ENCODE measurements at places on chromosomes 4 and X.

GRCh38 chr4:82293304-82293703 is 80.5 kb downstream of the HNRNPD start:
- peak; percentile 53 for DNase-seq

DNA sequence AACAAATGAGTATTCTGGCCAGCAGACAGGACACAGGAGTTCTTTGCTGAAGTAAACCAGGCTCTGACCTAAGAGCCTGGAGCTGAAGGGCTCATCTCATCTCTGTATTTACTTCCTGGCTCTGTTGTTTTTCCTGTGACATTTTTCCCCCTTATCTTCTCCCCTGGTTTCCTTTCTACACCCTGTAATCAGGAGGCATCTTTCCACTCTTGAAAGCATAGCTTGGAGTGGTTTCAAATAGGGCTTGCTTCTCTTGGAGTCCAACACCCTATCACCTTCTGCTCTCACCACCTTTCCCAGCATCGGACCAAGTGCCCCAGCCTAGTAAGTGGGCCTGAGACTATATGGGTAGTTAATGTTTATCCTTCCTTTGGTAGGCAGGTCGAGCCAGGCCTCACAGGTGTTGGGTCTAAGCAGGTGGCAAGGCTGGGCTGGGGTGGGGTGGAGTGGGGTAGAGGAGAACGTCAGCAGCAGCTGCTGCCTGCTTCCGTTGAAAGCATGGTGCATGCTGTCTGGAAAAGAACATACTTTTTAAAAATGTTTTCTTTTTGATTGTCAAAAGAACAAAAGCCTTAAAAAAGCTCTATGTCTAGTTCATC is 1.2 kb downstream of the DRP2 start:
- DNase-seq, result no peak

- DNase-seq, result no peak
Observed at GRCh38 chr4:2457481-2458295, 11.2 kb upstream of the RNF4 start.

DNA sequence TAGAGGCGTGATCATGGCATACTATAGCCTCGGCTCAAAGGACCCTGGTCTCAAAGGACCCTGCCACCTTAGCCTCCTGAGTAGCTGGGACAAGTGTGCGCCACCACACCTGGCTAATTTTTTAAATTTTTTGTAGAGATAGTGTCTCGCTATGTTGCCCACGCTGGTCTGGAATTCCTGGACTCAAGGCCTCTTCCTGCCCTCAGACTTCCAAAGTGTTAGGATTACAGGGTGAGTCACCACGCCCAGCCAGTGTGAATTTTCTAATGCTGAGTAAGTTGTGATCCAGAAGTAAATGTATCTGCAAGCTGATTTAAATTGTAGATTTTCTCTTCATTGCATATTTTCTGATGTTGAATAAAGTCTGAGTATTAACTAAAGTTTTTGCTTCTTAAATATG is 2.6 kb upstream of the ZNF674 start:
- no peak for DNase-seq

- no peak for DNase-seq
Observed at GRCh38 chr4:108004646-108005045, 15.0 kb downstream of the HADH start.

DNA sequence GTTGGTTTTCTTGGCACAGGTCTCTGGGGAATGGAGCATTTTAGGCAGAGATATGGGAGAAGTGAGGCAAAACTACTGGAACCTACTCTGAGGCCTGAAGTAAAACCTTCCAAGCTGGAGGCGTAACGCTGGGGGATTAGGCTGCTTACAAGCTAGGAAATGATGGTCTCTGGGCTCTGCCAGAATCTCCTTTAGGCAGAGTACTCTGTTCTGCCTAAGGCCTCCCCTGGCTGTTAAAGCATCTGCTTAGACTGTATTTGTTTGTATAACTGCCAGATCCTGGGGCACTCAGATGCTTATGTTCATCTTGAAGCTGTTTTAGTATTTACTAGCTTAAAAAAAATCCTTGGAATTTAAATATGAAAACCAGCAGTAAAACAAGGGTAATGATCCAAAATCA is 822.2 kb downstream of the RPA4 start:
- no peak for DNase-seq

- DNase-seq, result no peak
Observed at GRCh38 chr4:149836546-149836945, 20.9 kb upstream of the IQCM start.

DNA sequence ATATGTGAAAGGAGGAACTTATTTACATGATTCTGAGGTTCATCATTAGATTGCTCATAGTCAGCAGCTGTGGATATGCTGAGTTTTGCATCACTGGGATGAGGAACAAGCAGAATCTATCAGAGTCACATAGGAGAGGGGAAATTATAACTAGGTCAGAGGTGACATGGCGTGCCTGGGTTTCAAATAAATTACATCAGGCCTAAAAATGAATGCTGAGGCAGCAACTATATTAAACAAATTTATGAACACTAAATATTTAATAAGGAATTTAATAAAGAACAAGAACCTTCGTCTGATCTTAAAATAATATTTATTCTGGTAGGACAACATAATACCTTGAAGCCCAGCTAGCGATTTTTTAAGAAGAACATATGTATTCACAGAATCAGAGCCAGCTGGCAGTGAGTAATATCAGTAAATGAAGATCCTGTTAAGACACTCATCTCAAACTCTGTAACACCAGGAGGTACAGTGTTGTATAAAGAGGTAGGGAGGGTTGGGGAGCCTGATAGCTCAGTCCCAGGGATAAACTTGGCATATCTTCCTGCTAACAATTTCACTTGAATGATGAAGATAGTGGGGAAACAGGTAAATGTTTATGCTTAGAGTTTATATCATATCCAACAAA is 60.9 kb upstream of the HS3ST1 start:
- peak; percentile 95 for DNase-seq

DNA sequence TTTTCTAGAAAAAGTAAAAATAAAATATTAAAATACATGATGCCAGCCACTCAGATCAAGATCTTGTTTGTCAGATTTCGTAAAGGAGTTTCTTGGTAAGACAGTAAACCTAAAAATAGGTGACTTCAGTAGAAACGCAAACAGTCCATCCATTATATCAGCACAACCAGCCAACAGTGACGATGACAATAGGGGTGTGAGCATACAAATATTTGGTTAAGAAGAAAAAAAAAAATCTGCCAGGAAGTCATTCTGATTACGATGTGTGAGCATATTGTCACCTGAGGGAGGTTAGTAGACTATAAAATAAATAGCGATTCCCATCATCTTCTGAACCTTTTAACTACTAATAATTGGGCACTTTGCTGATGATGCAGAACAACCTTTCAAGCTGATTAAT is 37.6 kb downstream of the SLC7A11 start:
- DNase-seq, result no peak

- no peak for DNase-seq
Observed at GRCh38 chr4:118296729-118297128, 56.1 kb downstream of the PRSS12 start.

DNA sequence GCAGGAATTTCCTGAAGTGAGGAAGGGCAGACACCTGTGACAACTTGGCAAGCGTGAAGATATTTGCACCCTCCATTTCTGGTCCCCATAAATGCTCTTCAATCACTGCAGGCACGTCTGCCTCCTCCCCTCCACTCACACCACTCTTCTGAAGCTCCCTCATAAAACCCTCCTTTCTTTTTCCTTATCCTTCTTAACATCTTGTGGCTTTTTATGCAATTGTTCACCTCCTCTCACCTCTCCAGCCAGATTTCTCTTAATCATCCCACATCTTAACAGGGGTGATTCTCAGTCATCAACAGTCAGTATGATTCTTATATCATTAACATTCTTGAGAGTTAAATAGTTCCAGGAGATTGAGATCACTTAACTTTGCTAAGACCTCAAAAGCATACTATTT is 277.4 kb downstream of the SPRY1 start:
- no peak for DNase-seq

DNA sequence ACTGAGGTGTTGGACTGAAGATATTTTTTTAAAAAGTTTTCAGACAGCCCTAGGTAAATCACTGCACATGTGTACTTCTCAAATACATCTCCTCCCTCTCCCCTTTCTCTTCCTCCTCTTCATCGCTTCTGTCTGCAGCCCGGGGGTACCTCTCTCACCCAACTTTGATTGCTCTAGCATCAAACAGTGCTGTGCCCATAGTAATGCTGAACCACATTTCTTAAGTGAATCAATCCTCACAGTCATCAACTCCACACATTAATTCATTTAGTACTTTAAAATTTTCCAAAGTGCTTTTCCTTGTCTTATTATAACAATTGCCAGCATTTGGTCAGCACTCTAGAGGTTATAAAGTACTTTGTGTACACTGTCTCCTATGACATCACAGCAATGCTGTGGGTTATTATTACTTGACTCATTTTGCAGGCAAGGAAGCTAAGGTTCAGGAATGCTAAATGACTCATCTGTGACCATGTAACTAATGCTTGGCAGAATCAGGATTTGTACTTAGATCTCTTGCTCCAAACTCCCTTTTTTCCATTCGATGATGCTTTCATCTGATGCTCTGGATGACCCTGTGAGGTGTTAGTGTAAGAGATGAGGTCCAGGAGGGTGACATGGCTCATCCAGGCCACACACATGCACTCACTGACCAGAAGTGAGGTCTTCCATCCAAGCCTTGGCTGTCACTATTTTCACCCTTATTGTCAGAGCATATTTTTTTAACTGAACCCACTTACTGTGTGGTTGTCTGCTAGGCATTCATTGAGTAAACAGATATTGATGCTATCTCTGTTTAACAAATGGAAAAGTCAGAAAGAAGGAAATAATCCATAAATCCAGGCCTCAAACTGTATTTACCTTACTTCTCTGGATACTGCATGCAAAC is 58.8 kb downstream of the RHOH start:
- DNase-seq, result peak; percentile 66

DNA sequence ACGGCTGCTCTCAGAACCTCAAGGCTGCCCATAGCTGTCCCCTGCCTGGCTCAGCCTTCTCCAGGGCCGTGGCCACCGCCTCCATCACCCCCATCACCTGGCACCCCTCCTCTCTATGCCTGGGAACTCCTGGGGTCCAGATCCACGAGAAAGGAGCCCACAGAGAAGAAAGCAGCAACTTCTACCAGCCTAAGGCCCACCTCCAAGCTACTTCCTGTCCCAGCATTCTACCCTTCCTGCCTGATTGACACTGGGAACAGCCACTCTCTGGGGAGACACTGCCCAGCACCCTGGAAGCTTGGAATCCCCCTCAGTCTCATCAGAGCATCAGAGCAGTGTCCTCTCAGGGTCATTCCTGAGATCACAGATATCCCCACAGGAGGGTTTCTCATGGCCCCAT is 36.9 kb upstream of the PROM1 start:
- no peak for DNase-seq

DNA sequence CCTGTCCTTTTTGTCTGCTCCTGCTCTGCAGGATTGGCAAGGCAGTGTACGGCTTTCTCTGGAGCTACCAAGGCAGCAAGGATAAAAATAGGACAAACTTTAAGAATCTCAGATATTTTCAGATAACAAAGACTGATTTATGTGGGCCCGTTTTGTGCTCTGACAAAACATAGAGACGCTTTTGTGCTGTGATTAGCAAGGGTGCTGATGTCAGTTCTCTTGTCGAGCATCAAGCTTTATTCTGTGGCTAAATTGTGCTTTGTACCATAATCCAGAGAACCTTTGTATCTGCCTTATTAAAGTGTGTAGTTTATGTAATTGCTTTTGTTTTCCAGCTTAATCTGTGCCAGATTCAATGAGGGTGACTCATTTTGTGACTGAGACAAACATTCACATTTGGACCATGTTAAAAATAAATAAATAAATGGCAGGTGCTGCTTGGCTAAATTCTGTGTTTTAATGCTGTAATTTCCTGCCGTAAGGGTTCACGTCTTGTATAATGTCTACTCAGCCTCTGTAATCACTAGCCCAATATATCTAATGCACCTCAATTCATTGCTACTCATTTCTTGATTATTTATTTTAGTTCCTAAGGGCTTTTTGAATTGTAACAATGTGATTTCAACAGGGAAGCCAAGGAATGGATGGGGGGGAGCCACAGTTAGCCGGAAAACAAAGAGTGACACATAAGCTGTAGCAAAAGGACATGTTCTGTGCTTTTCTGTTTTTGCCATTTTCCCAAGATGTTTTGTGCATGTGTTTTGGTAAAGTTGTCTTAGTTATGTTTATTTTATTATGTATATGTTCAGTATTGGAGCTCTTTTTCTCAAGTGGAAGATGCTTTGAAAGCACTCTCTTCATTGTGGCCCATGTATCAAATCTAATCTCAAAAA is 75.1 kb downstream of the GAB1 start:
- DNase-seq, result no peak

- no peak for DNase-seq
Observed at GRCh38 chr4:124266721-124267120, 445.8 kb downstream of the ANKRD50 start.

DNA sequence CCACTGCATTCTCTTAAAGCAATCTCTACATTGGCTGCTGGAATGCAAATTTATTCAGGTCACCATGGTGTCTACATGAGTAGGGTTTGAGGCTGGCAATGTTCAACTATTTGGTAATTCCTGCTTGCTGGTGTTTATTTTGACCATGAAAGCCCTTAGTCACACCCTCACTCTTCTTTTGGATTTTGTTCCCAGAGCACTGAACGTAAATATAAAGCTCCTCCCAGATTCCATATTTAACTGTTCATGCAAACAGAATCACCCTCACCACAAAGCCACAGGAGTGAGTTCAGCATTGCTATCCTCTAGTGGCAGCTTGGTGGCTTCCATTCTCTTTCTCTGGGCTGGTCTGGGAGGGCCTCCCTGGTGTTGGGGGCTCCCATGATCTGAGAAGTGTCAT is 82.8 kb downstream of the LNX1 start:
- no peak for DNase-seq

Data from CD14-positive monocyte (primary cell).